ENCODE measurements at places on chromosomes 11 and 22. TPM values are rescaled to one million over a fixed set of nuclear protein-coding genes. Genes with fewer than 3 reads are reported as not detected.
A peak's percentile ranks its signal among the peaks of the same experiment; 100 is the strongest.

GRCh38 chr22:46022881-46023512, 46.0 kb upstream of the WNT7B start:
- H3K36me3 ChIP-seq, result no peaks in the 10 kb centered on the region
- no peak overlapping the region for H3K4me3 ChIP-seq
- no peaks in the 10 kb centered on the region for H3K4me1 ChIP-seq
- no peaks in the 10 kb centered on the region for H3K27me3 ChIP-seq
- no peak for DNase-seq

DNA sequence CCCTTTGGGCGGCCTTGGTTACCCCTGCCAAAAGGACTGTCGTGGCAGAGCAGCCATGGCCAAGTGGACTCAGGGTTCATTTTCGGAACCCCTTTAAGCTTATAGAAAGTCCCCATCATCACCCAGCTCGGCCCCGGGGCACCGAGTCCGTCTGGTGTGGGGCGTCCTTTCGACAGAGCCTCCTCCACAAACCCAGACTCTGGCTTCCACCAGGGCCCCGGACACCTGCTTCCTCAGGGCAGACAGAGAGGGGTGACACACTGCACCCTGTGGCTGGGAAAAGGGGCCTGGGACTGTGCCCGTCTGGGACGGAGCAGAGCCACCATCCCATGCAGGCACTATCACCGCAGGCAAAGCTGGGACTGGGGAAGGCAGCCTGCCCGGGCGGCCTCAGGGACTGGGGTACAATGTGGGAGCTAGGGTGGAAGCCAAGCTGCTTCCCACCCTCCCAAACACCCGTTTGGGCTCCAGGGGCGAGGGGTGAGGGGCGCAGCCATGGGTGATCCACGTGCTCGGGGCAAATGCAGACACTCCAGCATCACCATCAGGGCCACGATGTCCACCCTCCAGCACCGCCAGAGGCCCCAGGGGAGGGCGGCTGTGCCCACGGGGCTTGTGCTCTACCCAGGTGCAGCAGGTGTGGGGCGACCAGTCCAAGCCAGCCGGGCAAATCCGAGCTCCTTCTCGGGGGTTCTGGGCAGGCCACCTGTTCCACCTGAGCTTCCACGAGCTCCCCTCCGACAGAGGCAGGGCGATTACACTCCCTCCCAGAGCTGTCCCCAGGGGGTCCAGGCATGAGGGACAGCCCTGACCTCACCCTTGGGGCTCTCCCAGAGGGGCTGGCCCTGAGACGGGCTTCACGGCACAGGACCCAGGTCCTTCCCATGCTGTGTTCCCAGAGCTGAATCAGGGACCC, 11.7 kb upstream of the MRPL23 start:
- no peak overlapping the region for H3K4me3 ChIP-seq
- no peaks in the 10 kb centered on the region for H3K4me1 ChIP-seq
- H3K27ac ChIP-seq, result no peak overlapping the region
- DNase-seq, result peak; percentile 62

DNA sequence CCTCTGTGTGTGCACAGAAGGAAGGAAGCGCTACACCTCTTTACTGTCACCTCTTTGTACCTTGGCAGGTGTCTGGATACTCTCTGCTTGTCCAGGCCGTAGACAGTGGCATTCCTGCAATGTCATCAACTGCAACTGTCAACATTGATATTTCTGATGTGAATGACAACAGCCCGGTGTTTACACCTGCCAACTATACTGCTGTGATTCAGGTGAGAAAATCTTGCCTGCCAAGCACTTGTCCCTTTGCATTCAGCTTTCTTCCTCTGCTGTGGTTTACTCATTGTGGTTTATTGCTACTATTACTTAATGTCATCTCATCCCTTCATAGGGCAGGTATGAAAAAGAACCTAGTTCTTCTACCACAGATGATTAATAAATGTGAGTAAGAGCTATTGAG, 131.9 kb upstream of the MTNR1B start:
- no peaks in the 10 kb centered on the region for H3K27me3 ChIP-seq

- H3K4me3 ChIP-seq, result no peak overlapping the region
- no peaks in the 10 kb centered on the region for H3K27me3 ChIP-seq
- no peak for DNase-seq
These were observed 2.5 kb downstream of the SYVN1 start for GRCh38 chr11:65131895-65132237.

DNA sequence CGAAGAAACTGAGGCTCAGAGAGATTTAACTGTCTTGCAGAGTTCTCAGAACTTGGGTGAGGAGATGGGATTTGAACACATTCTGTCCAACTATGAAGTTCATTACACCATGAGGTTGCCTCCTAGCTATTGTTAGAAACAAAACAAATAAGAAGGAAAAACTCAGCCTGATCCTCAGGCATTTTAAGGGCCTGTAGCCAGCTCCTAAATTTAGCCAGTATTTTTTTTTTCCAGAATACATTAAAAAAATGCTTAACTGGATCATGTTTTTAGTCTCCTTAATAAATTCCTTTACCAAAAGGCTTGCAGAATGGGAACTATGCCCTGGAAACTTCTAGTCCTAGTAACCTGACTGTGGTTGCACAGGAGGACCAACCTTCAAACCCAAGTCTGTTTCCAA, 212.0 kb downstream of the CSNK2A3 start:
- H3K4me1 ChIP-seq, result peaks cover 4% of the 10 kb centered on the region
- no peak overlapping the region for H3K27ac ChIP-seq
- no peak overlapping the region for H3K4me3 ChIP-seq
- no peaks in the 10 kb centered on the region for H3K36me3 ChIP-seq

C11orf21 gene
- 1.4 TPM for total RNA-seq

- no peaks in the 10 kb centered on the region for H3K36me3 ChIP-seq
- no peaks in the 10 kb centered on the region for H3K27me3 ChIP-seq
- no peak overlapping the region for H3K4me3 ChIP-seq
- DNase-seq, result peak; percentile 43
- H3K27ac ChIP-seq, result no peak overlapping the region
- no peaks in the 10 kb centered on the region for H3K4me1 ChIP-seq
These were observed 26.5 kb downstream of the ARHGAP1 start for GRCh38 chr11:46673713-46674462.

MS4A4E gene
- total RNA-seq, result 15.5 TPM

DNA sequence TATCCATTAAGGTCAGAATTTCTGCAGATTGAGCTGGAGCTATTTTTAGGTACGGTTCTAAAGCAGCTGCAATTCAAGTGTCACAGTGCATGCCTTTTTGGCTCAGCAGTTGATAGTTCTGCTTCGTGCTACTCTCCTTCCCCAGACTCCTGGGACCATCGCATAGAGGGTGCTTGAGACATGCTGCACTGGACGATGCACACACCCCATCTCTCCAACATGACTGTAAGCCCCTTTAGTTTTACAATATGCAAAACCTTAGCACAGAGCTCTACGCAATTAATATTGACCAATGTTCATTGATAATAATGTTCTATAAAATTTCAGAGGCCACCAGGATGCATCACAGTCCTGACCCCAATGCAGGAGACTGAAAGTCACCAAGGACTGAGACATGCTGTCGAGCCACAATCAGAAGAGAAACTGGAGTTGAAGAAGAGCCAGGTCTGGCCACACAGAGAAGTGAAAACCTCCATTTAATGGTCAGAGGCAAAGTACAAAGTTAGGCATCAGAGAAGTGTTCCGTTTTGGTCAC, 120.9 kb upstream of the ZC3H12C start:
- no peak overlapping the region for H3K4me3 ChIP-seq
- no peaks in the 10 kb centered on the region for H3K36me3 ChIP-seq
- no peak for DNase-seq
- no peaks in the 10 kb centered on the region for H3K4me1 ChIP-seq

GRCh38 chr11:130945896-130946295, 29.6 kb upstream of the SNX19 start:
- no peaks in the 10 kb centered on the region for H3K4me1 ChIP-seq
- peak; percentile 84 for DNase-seq
- H3K4me3 ChIP-seq, result no peak overlapping the region
- no peaks in the 10 kb centered on the region for H3K36me3 ChIP-seq
- no peak overlapping the region for H3K27ac ChIP-seq

DNA sequence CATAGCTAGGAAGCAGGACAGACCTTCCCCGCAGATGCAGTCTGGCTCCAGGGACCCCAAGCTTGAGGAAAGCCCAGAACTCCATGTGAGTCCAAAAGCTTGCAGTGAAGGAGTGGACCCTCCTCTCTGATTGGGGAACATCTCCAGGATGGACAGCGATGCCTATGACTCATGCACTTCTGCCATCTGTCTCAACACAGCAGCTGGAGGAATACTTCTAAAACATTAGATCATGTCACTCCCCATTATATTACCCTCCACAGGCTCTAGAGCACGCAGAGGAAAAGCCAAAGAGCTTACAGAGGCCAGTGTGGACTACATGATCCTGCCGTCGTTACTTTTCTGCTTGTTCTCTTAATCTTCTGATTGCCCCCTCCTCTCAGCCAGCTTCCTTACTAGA, 605.7 kb downstream of the INSC start:
- no peaks in the 10 kb centered on the region for H3K4me1 ChIP-seq
- H3K27ac ChIP-seq, result no peak overlapping the region
- no peaks in the 10 kb centered on the region for H3K36me3 ChIP-seq
- H3K27me3 ChIP-seq, result no peaks in the 10 kb centered on the region
- no peak overlapping the region for H3K4me3 ChIP-seq
- no peak for DNase-seq

DNA sequence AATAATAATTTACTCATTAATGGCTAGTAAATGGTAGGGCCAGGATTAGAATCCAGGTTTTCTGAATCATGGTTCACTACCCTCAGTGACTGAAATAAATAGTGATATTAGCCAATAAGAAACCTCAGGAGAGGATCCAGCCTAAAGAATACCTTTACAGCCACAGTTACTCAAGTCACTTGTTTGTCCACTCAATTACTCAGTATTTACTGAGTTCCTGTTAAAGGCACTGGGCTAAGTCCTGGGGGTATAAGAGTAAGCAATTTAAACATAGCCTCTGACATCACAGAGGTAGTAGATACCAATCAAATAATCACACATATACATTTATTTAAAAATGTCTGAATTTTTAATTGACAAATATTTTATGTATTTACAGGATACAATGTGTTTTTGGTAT, 56.8 kb upstream of the GAB2 start:
- no peak for DNase-seq
- H3K27ac ChIP-seq, result no peak overlapping the region
- no peaks in the 10 kb centered on the region for H3K27me3 ChIP-seq
- no peaks in the 10 kb centered on the region for H3K4me1 ChIP-seq
- H3K36me3 ChIP-seq, result peaks cover 2% of the 10 kb centered on the region

- no peaks in the 10 kb centered on the region for H3K4me1 ChIP-seq
- no peaks in the 10 kb centered on the region for H3K36me3 ChIP-seq
- no peaks in the 10 kb centered on the region for H3K27me3 ChIP-seq
- DNase-seq, result no peak
- no peak overlapping the region for H3K27ac ChIP-seq
These were observed 73.6 kb upstream of the GDPD4 start for GRCh38 chr11:77375107-77375506.

TESMIN gene
- total RNA-seq, result 1.5 TPM

OR51B5 gene
- total RNA-seq, result 1.2 TPM

SLC1A2 gene
- 1.1 TPM for total RNA-seq

- H3K27me3 ChIP-seq, result no peaks in the 10 kb centered on the region
- DNase-seq, result no peak
- H3K36me3 ChIP-seq, result no peaks in the 10 kb centered on the region
- H3K27ac ChIP-seq, result no peak overlapping the region
- no peak overlapping the region for H3K4me3 ChIP-seq
- no peaks in the 10 kb centered on the region for H3K4me1 ChIP-seq
These were observed 36.6 kb upstream of the PAX6 start for GRCh38 chr11:31847761-31848160.

TRPM5 gene
- total RNA-seq, result not detected

LRRC74B gene
- total RNA-seq, result not detected

DNA sequence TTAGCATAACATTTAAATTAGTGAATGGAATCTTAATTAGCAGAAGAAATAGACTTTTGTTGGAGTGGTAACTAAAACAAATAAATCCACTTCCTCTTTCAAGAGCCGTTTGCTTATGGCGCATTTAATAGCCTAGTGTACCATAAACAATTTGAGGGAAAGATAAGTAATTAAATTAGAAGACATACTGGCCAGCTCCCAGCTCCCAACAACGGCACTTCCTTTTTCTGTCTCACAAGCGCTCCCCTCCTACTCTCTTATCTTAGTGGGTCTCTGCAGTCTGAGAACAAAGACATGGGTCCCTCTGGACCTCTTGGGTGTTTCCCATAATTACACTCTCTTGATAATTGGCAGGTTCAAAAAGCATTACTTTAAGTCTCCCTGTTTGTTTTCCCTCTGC, 146.0 kb downstream of the OPCML start:
- H3K27me3 ChIP-seq, result no peaks in the 10 kb centered on the region
- no peaks in the 10 kb centered on the region for H3K4me1 ChIP-seq
- no peak for DNase-seq
- no peak overlapping the region for H3K4me3 ChIP-seq
- no peak overlapping the region for H3K27ac ChIP-seq
- H3K36me3 ChIP-seq, result no peaks in the 10 kb centered on the region

DNA sequence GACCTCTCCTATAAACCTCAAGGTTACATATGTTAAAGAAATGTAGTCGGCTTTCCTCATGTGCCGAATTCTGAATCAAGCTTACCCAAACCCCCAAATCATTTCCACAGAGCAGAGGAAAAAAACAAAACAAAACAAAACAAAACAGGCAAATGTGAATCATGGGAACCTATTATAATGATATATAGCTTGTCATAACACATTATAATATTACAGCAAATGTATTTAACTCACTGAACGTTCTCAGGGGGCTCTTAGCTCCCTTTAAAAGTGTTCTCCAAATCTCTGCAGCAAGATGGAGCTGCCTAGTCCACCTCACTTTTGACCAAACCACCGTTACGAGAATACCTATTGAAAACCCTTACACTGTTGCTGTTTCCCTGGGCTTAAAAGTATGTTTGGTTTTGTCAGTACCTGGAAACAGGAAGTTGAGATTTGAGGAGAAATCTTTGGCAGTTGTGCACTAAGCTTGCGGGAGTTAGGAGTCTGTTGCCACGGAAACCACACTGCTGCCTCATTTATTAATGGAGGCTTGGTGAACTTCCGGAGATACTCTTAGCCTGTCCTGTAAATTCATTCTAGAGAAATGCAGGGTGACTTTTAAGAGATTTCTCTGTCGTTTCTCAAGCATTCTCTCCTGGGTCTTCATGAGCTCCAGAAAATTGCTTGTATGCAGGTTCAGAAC, 167.0 kb upstream of the RASSF10 start:
- peaks cover 4% of the 10 kb centered on the region for H3K4me1 ChIP-seq
- no peak overlapping the region for H3K27ac ChIP-seq
- DNase-seq, result no peak
- H3K4me3 ChIP-seq, result no peak overlapping the region
- no peaks in the 10 kb centered on the region for H3K36me3 ChIP-seq

DNA sequence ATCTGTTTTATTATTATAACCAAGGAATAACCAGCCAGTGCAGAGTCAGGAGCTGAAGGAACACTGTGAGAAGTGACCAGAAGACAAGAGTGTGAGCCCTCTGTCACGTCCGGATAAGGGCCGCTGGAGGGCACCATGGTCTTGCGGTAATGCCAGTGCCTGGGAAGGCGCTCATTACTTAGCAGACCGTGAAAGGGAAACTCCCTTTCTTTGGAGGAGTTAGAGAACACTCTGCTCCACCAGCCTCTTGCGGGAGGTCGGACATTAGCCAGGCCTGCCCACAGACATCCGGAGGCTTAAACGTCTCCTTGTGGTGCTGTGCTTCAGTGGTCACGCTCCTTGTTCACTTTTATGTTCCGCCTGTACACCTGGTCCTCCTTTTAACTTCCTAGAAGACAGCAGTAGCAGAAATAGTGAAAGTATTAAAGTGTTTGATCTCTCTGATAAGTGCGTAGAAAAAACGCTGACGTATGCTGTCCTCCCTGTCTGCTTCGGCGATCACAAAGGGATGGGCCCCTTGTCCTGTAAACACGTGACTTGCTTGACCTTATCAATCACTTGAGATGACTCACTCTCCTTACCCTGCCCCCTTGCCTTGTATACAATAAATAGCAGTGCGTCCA, 120.6 kb upstream of the LMO1 start:
- H3K36me3 ChIP-seq, result no peaks in the 10 kb centered on the region
- no peaks in the 10 kb centered on the region for H3K4me1 ChIP-seq
- no peak for DNase-seq
- H3K27me3 ChIP-seq, result no peaks in the 10 kb centered on the region
- no peak overlapping the region for H3K27ac ChIP-seq
